ENCODE measurements at places on chromosomes 16 and 17. TPM values are rescaled to one million over a fixed set of nuclear protein-coding genes. Genes with fewer than 3 reads are reported as not detected.

Gene FBXO39
- not detected for total RNA-seq

Gene FLYWCH2
- 28.5 TPM for total RNA-seq

Gene TP53TG3
- total RNA-seq = not detected

Gene KRT31
- not detected for total RNA-seq

Gene DNAI2
- total RNA-seq = not detected

Gene KRT14
- not detected for total RNA-seq

Gene IGF2BP1
- 517 TPM for total RNA-seq

Gene ITGAX
- 0.46 TPM for total RNA-seq

Gene ABCC3
- total RNA-seq = 1.2 TPM

Gene CCL7
- total RNA-seq = not detected

Gene PRR35
- total RNA-seq = not detected

Gene KRT28
- not detected for total RNA-seq

Gene EFNB3
- total RNA-seq = 10.0 TPM

Gene NME3
- 35.3 TPM for total RNA-seq

Gene FLOT2
- total RNA-seq = 112 TPM

Gene ALDH3A2
- 97.3 TPM for total RNA-seq

Gene CX3CL1
- 0.15 TPM for total RNA-seq

Gene CASKIN2
- 32.6 TPM for total RNA-seq

Gene PSMD12
- 192 TPM for total RNA-seq

Gene MAPT
- 8.3 TPM for total RNA-seq

Gene CCL14
- not detected for total RNA-seq

Gene TEKT5
- total RNA-seq = not detected

Gene KCNH6
- not detected for total RNA-seq

Gene ACSM5
- not detected for total RNA-seq
